ENCODE measurements at places on chromosomes 1 and 21.

- DNase-seq = no peak
These were observed 643.0 kb downstream of the KIF26B start for GRCh38 chr1:245797592-245798348.

- no peak for DNase-seq
These were observed 27.4 kb downstream of the C1orf116 start for GRCh38 chr1:207004931-207005830.

GRCh38 chr21:37675202-37675801 is 241.0 kb downstream of the KCNJ6 start:
- DNase-seq = no peak

- DNase-seq = no peak
These were observed 57.5 kb downstream of the HSD3B1 start for GRCh38 chr1:119564548-119564947.

GRCh38 chr1:80656014-80656636 is 1144.6 kb upstream of the ADGRL2 start:
- no peak for DNase-seq

GRCh38 chr1:23585321-23586022 is 26.2 kb upstream of the ID3 start:
- DNase-seq = no peak

All from activated naive CD8-positive, alpha-beta T cell treated with anti-CD3 and anti-CD28 coated beads, Interleukin-2, amount 50 U/mL, for 16 hours (primary cell).